ENCODE measurements at places on chromosomes 5 and 9.

DNA sequence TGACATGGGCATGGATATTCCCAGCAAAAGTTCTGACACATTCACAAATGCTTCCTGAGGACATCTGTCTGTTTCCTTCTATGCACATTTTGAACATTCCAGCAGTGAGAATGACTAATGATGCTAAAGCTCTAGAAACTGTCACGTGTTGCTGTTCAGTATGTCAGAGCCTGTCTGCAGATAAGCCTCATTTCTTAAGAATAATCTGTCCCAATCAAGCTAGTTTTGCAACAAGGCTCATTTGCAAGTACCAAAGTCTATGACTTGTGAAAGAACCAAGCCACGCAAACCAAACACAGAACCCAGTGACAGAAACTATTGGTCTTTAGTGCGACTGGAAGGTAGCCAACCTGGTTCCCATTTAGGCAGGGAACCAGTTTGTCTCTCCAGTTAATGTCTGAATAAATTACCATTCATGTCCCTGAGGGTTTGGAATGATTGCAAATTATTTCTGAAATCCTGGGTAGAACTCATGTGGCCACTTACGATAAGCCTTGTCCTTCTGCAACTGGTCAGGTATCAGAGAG is 178.5 kb downstream of the C9orf152 start:
- peak; percentile 29 for DNase-seq

- DNase-seq, result no peak
Observed at GRCh38 chr9:18905028-18905882, 127.8 kb downstream of the SAXO1 start.

DNA sequence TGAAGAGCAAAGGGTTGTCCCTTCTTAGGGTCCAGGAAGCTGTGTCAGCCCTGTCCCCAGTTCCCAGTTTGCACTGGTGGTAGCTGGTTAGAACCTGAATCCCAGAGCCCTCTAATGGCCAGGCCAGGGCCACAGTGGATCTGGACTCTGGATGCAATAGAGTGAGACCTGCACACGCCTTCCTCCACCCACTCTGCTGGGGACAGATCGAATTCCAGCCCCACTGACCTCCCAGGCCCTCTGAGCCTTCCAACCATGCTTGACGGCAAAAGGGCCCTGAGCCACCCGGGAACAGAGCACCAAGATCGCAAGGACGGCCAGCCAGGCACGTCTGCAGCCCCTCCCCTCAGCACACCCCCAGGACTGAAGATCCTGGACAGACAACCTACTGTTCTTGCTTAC is 23.7 kb downstream of the NAIF1 start:
- peak; percentile 49 for DNase-seq

DNA sequence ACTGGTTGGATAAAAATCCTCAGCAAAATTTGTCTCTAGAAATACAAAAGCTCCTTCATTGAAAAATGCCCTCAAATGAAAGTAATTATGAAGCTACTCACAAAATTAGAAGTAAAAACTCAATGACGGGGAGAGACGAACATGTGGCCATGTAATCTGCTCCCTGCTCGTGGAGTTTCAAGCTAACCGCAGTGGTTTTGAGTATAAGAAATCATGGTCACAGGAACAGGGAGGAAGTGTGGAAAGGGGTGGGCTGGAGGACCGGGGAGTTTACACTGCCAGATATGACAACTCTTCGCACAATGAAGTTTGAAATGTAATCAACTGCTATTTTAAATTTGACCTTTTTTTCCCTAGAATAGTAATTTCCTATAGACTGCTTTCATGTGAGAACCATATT is 765.4 kb upstream of the DMAC1 start:
- no peak for DNase-seq

GRCh38 chr9:108762348-108763055 is 93.3 kb downstream of the ACTL7B start:
- no peak for DNase-seq

DNA sequence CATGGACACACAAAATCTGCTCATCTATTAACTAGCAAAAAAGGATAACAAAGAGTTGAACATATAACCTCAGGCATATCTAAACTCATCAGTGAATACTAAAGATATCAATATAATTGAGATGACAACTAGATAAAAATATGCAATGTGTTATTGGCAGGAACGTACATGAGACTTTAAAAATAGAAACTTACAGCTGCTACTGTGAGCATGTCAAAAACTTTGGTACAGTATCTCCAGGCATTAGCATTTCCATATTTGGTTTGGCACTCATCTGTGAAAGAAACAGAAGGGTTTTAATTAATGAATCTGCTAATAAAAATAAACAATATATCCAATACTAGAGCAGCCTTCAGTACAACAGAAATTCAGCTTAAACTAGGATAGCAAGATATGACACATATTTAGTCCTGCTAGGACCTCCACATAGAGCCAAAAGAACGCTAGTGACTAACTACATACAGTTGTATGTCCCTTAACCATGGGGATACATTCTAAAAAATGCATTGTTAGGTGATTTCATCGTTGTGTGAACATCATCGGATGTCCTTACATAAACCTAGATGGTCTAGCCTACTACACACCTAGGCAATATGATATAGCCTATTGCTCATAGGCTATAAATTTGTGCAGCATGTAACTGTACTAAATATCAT is 10.5 kb upstream of the SCAI start:
- DNase-seq, result no peak

- no peak for DNase-seq
Observed at GRCh38 chr5:159749146-159749545, 167.1 kb upstream of the ADRA1B start.

DNA sequence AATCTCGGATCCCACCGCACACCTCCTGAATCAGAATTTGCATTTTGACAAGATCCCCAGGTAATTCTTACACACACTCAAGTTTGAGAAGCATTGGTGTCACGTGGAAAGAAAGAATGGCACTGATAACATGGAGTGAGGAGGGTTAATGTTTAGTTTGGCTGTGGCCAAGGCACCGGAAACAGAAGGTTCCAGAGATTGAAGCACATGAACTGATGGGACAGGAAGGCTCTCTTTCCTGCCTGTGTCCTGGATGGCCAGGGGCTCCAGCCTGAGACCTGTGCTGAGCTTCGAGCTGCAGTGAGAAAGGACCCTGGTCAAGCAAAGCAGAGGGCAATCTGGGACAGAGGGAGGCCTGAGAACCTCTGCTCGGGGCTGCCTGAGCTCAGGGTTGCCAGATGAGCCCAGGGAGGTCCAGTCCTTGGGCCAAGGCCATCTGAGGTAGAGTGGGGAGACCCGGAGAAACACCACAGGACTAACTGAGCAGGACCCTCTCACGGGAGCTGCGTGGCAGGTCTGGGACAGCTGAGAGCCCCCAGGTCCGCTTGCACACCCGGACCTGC is 27.3 kb downstream of the AFAP1L1 start:
- DNase-seq, result no peak

- DNase-seq, result peak; percentile 26
Observed at GRCh38 chr5:89703817-89704216, 705.7 kb downstream of the CETN3 start.

- DNase-seq, result no peak
Observed at GRCh38 chr5:170496662-170497028, 7.2 kb upstream of the KCNIP1 start.

- no peak for DNase-seq
Observed at GRCh38 chr5:132788990-132789886, 12.2 kb upstream of the SEPTIN8 start.

DNA sequence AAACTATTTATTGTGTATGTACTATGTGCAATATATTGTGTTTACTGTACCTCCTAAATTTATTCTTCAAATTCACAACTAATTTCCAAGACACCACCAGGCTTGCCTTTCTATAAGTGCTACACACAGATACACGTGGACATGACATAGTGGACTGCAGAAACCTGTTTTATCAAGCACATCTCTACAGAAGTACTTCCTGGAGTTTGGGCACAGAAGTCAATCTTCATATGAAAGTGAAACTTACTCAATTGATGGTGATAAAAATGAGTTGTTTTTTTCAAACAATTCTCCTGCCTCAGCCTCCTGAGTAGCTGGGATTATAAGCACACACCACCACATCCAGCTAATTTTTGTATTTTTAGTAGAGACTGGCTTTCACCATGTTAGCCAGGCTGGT is 57.6 kb downstream of the NLN start:
- DNase-seq, result no peak

GRCh38 chr9:89025553-89025952 is 34.3 kb downstream of the S1PR3 start:
- DNase-seq, result no peak

- DNase-seq, result no peak
Observed at GRCh38 chr5:127229185-127229889, 61.3 kb upstream of the MEGF10 start.

DNA sequence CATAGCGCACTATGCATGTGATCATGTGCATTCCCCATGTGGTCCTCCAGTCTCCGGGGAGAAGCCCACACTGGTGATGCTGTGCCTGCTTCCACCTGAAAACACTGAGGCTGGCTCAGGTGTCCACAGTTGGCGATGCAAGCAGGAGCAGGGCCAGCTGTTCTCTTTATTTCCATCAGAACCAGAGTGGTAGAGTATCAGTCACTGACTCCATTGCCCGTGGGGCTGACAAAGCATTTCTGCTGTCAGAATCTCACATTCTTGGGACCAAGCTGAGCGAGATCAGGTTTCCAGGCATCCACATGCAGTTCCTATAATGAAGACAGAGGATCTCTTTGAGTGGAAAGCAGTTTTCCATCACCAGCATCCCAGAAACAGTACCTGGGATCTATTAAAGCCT is 52.5 kb downstream of the GADD45G start:
- DNase-seq, result no peak

DNA sequence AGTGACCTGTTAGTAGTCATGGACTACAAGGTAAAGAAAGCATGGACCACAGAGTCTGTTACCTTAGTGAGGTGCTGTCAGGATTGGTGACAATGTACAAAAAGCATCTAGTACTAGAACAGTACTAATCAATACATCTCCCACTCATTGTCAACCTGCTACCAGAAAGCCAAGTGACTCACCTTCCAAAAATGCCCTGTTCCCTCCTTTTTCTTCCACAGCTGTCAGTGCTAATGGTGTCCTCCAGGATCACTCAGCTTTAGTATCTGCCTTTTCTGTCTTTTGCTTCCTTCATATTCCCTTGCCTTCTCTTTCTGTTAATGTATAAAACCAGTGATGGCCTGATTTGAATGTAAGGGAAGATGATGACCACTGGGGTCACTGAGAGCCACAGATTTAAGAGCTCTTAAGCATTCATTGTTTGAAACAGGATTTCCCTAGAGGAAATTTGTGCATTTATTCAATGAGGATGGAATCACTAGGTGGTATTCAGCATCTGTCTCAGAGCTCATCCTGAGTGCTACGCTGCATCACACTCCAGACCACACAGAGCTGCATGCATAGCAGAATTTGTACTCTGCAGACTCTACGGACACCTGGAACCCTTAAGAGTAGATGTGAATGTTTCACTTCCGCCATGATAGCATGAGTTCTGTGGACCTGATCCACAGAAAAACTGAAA is 71.0 kb downstream of the SV2C start:
- no peak for DNase-seq

- no peak for DNase-seq
Observed at GRCh38 chr5:133801955-133802751, 166.3 kb downstream of the C5orf15 start.

GRCh38 chr9:111423389-111423788 is 60.8 kb downstream of the ECPAS start:
- no peak for DNase-seq

GRCh38 chr5:127079994-127080491 is 6.7 kb upstream of the C5orf63 start:
- DNase-seq, result no peak

DNA sequence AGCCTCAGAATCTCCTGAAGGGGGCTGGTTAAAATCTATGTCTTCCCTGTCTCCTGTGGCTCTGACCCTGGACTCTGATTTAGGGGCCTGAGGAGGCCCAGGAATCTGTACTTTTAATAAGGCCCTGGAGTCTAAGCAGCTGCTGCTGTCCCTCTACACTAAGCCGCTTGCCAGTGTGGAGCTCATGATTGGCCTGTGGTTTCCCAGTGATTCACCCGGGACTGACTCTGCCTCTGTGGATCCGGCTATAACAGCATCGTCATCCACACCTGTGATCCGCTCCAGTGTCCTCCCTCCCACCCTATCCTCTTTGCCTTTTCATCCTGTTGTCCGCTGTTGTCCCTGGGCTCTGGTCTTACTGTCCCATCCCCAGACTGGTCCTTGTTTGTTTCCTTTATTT is 3.7 kb downstream of the SLC31A2 start:
- DNase-seq, result no peak

Measured in Caki2 (cell line).